ENCODE measurements at places on chromosomes 7 and 10. TPM values are rescaled to one million over a fixed set of nuclear protein-coding genes. Genes with fewer than 3 reads are reported as not detected.

The ZNF438 gene
- 14.9 TPM for polyA plus RNA-seq

The SFRP5 gene
- 110 TPM for polyA plus RNA-seq

The NAT16 gene
- not detected for polyA plus RNA-seq

The RNF148 gene
- polyA plus RNA-seq = 0.09 TPM

The NEUROG3 gene
- not detected for polyA plus RNA-seq

The BLVRA gene
- polyA plus RNA-seq = 57.4 TPM

The CPA1 gene
- polyA plus RNA-seq = 0.36 TPM

The DAGLB gene
- 5.4 TPM for polyA plus RNA-seq

The C10orf62 gene
- 0.20 TPM for polyA plus RNA-seq

The ANKRD61 gene
- 0.11 TPM for polyA plus RNA-seq

The PTPN20 gene
- polyA plus RNA-seq = 6.7 TPM

The DNAJC9 gene
- polyA plus RNA-seq = 6.5 TPM

The ABCA13 gene
- polyA plus RNA-seq = not detected

The CRHR2 gene
- polyA plus RNA-seq = 0.45 TPM

The MET gene
- polyA plus RNA-seq = 4.1 TPM

The MACC1 gene
- under 0.01 TPM for polyA plus RNA-seq

The AGAP5 gene
- 2.8 TPM for polyA plus RNA-seq

The NPY4R gene
- 0.09 TPM for polyA plus RNA-seq

The CPA5 gene
- not detected for polyA plus RNA-seq

The GATA3 gene
- 1.4 TPM for polyA plus RNA-seq

The ZNF282 gene
- 8.0 TPM for polyA plus RNA-seq

The OR6V1 gene
- not detected for polyA plus RNA-seq

The GPRIN2 gene
- not detected for polyA plus RNA-seq

The CALML5 gene
- polyA plus RNA-seq = not detected

The TMEM236 gene
- polyA plus RNA-seq = 0.27 TPM

The FAM25A gene
- polyA plus RNA-seq = not detected

The TLL2 gene
- polyA plus RNA-seq = 1.9 TPM

The PODXL gene
- 29.1 TPM for polyA plus RNA-seq

The AKR1C8 gene
- polyA plus RNA-seq = 0.32 TPM

The NANOS1 gene
- 4.3 TPM for polyA plus RNA-seq

The OPN1SW gene
- not detected for polyA plus RNA-seq

The TMEM184A gene
- 0.38 TPM for polyA plus RNA-seq

The CABCOCO1 gene
- polyA plus RNA-seq = 0.09 TPM

The ELN gene
- 73.4 TPM for polyA plus RNA-seq

The CH25H gene
- 1.8 TPM for polyA plus RNA-seq

The ZNF117 gene
- 3.9 TPM for polyA plus RNA-seq

The ZNF716 gene
- polyA plus RNA-seq = not detected

The SPDYE16 gene
- polyA plus RNA-seq = 0.09 TPM

The VCL gene
- 74.6 TPM for polyA plus RNA-seq

The ERV3-1 gene
- 4.0 TPM for polyA plus RNA-seq

The MINPP1 gene
- 6.0 TPM for polyA plus RNA-seq

The SPDYE9 gene
- polyA plus RNA-seq = not detected

The TLX1 gene
- polyA plus RNA-seq = 0.52 TPM

The TAC1 gene
- polyA plus RNA-seq = 1.6 TPM

The LRMDA gene
- polyA plus RNA-seq = 48.8 TPM

The CALHM3 gene
- polyA plus RNA-seq = not detected

The FKBP6 gene
- not detected for polyA plus RNA-seq

The KLF14 gene
- 0.09 TPM for polyA plus RNA-seq

The PON3 gene
- 1.8 TPM for polyA plus RNA-seq

The CYP26C1 gene
- 0.02 TPM for polyA plus RNA-seq

The KIAA1217 gene
- polyA plus RNA-seq = 14.6 TPM

The ITIH5 gene
- 2.5 TPM for polyA plus RNA-seq

The LIPF gene
- polyA plus RNA-seq = 0.57 TPM

The PRRT4 gene
- polyA plus RNA-seq = 1.1 TPM

The BMPER gene
- polyA plus RNA-seq = 1.3 TPM

The NPY4R2 gene
- 0.14 TPM for polyA plus RNA-seq

The SLC13A4 gene
- 0.16 TPM for polyA plus RNA-seq

The TMEM273 gene
- polyA plus RNA-seq = 23.6 TPM

The SPDYE6 gene
- polyA plus RNA-seq = 0.18 TPM

The SPDYE5 gene
- not detected for polyA plus RNA-seq
